Stimulated activated CD4-positive, alpha-beta T cell treated with anti-CD3 and anti-CD28 coated beads, Interleukin-1b, Interleukin-23, amount 100 ng/mL, for 24 hours (primary cell): ENCODE measurements at places on chromosomes 13 and 19.

GRCh38 chr13:41332829-41333228 is 21.8 kb downstream of the NAA16 start:
- DNase-seq = no peak

DNA sequence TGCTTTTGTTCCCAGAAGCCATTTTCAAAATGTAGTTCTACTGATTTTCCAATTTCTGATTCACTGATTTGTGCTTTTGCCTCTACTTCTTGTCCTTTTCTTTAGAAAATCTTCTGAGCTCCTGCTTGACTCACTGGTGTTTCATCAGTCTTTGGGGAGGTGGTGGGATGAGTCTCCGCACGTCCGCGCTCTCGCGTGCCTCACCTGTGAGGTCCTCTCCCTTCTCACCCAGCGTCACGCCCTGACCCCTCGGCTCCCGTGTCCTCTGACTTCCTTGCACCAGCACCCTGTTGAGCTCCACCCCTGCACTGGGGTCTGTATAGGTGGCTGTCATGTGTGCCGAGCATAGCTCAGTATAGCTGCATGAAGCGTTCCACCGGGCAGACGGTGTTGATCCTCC is 52.7 kb upstream of the MCF2L start:
- DNase-seq = no peak

- DNase-seq = no peak
Observed at GRCh38 chr13:41365631-41366030, 54.6 kb downstream of the NAA16 start.

- peak; percentile 38 for DNase-seq
Observed at GRCh38 chr13:98890186-98890585, 87.7 kb downstream of the DOCK9 start.

- DNase-seq = no peak
Observed at GRCh38 chr19:43362745-43363144, 9.3 kb downstream of the CD177 start.

GRCh38 chr13:24502533-24503378 is 9.8 kb downstream of the PARP4 start:
- DNase-seq = no peak
